ENCODE measurements at places on chromosomes 12 and 14.

DNA sequence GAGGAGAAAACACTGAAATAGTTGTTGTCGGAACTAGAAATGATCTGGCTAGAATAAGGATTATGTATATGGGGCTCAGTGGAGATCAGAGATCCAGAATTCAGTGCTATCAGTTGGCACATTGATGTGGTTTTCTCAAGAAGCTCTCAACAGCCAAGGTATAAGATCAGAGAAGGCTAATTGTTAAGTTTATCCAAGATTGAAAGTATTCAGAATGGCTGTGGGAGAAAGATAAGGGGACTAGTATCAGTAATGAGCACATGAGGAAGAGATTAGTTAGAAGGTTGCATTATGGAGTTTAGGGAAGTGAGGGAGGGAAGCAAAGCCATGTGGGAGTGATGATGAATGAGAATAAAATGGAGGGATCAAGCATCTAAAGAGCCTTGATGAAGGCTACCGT is 128.1 kb upstream of the MIS18BP1 start:
- DNase-seq, result no peak

- DNase-seq, result no peak
These were observed 5.5 kb upstream of the OAS1 start for GRCh38 chr12:112901271-112901670.

GRCh38 chr12:20528208-20528607 is 159.9 kb downstream of the PDE3A start:
- no peak for DNase-seq

DNA sequence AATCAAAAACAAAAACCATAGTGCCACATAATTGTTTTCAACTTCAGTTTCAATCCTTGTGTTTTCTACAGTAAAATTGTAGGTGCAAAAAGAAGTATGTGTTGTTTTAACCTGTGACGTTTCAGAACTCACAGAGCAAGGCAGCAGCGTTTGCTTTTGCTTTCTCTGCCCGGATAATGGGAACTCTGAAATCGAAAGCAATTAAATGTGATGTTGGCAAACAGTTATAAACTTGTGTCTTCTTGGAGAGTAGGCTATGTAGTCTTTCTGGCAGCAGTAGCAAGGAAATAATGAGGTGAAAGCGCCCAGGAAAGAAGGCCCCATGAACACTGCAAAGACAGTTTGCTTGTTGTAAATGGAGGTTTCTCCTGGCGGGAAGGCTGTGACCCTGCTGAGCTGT is 39.1 kb downstream of the FNTB start:
- DNase-seq, result no peak

DNA sequence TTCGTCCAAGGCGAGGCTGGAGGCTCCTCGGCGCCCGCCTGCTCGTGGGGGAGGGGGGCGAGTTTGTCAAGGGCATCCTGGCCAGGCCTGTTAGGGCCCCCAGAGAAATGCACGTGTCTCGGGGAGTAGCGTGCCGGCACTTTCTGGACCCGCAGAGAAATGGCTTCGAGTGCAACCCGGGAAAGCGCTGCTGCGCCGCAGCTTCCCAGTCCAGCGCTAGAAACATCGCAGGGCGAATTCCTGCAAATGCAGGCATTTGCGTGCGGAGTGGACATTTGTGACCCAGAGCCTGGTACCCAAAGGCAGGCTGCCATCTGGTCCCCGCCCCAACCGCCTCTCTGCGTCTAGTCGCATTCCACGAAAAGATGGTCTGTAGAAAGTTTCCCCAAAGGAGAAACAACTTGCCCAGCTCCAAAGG is 756 bp downstream of the LGR5 start:
- DNase-seq, result no peak

GRCh38 chr14:99871771-99872170 is 78.6 kb downstream of the EML1 start:
- no peak for DNase-seq

GRCh38 chr12:20181416-20182180 is 186.7 kb upstream of the PDE3A start:
- no peak for DNase-seq

DNA sequence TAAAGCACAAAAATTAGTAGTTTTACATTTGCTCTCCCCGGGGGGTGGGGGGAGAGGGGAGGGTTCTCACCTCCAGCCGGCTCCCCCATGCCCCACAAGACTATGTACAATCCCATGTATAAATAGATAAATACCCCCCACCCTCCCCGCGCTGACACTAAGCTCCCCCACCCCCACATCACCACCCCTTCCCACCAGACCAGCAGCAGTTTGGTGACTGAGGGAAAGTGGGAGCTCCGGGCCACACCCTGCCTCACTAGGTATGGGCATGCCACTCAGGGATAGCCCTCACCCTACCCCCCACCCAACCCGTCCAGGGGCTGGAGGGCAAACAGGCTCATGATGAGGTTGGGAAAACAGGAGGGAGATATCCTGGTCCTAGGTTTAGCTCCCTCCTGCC is 1.9 kb upstream of the PRKAG1 start:
- DNase-seq, result no peak

DNA sequence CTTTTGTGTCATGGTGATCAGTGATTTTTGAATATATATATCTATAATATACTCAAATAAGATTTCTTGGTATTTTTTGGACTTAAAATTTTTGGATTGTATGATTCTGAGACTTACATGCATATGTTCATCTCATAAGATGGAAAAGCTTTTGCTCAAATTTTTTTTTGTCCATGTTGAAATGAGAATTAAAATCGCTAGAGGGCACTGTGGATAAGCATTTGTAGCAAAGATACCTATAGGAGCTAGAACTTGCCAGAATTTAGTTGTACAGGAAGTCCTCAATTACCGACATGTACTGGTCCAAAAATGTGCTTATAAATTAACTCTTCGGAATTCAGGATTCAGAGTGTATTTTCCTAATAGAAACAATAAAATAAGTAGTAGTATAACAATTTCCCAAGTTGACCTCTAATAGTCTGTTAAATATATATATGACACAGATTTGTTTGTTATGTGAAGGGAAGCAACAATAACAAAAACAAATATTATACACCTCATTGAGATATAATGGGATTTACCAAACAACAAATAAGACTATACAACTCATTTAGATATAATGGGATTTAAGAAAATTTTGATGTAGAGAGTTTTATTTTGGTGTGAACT is 179.6 kb downstream of the TMEM117 start:
- DNase-seq, result no peak

DNA sequence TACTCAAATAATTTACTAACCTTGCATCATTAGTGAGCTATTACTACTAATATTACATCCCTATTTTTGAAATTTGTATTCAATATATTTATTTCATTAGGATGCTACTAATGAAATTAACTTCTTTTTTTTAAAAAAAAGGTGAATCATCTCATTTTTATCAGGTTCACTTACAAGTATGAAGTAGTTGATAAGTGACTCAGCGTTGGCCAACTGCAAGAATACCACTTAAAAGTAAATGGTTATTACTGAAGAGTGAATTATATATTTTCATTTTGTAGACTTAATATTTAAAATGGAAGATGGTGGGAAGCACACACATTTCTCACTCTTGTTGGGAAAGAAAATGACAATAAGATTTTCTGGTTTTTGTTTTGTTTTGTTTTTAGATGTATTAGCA is 19.6 kb downstream of the OR4N2 start:
- no peak for DNase-seq

- no peak for DNase-seq
These were observed 217.0 kb downstream of the SLC25A21 start for GRCh38 chr14:36955376-36955775.

GRCh38 chr12:71981149-71981548 is 42.5 kb downstream of the TPH2 start:
- DNase-seq, result no peak

DNA sequence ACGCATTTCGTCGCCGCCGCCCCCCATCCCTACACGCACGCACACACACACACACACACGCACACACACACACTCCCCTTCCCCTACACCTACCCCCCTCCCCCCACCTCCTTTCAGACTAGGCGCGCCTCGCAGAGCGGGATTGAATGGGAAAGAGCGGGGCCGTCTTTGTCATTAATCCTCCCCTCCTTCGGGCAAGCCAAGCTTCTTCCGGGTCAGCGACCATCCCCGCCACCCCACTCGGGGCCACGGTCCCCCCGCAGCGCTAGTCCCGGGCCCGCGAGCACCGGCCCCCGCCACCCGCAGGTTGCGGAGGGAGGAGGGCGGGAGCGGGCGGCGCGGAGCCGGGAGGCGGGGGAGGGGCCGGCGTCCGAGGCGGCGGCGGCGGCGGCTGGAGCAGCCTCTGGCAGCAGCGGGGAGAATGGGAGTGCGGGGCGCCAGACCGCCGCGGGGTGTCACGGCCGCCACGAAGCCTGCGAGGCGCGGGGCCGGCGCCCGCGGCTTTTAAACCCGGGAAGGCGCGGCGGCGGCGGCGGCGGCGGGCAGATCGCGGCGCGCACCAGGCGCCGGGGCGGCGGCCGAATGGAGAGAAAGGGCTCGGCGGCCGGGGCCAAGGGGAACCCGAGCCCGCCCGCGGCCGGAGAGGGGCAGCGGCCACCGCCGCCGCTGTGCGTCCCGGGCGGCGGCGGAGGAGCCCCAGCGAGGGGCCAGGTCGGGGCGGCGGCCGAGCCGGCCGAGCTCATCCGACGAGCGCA is at the start of gene TTC9:
Gene TTC9, plus strand, starts transcription at position 369 of the 755 bp plus-strand sequence. Its CDS starts 214 bp downstream, at position 583.
- DNase-seq, result peak; percentile 25

DNA sequence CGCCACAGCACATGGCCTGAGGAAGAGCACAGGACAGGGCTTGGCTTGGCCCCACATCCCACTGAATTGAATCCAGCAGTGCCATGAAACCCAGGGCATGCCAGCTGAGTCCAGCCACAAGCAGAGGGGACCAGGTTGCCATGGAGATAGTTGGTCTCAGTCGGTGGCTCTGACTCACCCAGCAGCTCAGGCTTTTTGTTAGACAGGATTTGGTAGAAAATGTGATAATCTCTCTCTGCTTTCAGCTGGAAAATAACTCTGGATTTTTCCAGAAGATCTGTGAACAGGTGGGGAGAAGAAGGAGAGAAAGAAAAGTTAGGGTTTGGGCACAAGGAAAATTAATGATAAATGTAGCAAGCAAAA is 4.8 kb downstream of the MYH7 start:
- DNase-seq, result no peak

- no peak for DNase-seq
These were observed 8.3 kb downstream of the MGAT4C start for GRCh38 chr12:86247871-86248270.

DNA sequence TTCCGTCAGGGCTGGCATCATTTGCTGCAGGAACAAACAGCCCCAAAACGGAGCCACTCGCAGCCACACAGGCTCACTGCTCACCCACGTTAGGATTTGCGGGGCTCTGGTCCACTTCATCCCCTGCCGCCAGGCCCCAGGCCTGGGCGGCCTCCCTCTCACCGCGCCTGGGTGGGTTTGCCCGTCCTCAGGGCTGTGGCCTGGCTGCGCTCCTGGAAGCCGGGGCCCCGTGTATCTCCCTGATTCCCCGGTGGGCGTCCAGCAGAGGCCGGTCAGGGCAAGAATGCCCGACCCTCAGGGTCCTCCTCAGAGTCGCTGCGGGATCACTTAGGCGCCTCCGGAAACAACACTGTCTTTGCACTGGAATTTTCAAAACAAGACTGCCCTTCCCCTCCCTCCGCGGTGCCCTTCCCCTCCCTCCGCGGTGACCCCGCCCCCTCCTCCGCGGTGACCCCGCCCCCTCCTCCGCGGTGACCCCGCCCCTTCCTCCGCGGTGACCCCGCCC is 15.7 kb upstream of the FBRSL1 start:
- no peak for DNase-seq

GRCh38 chr12:73867147-73867546 is 670.5 kb upstream of the ATXN7L3B start:
- no peak for DNase-seq

GRCh38 chr12:105226219-105226618 is 9.8 kb downstream of the APPL2 start:
- no peak for DNase-seq

DNA sequence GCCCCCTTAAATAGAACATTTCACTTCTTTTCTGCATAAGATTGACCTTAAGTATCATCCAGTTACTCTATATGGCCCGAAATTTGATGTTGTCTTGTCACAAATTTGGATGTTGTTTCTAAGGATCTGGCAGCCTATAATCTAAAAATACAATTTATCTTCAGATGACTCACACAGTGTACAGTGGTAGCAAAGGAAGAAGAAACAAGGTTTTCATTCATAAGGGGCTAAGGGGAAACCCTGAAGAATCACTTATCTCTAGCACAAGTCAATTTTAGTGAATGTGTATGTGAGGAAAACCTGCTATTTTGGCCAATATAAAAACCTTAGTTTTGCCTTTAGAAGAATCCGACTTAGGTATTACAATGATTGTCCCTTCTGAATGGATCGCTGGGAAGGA is 606.3 kb upstream of the LRFN5 start:
- no peak for DNase-seq

GRCh38 chr14:96576937-96577336 is 74.8 kb downstream of the PAPOLA start:
- DNase-seq, result no peak

- no peak for DNase-seq
These were observed 66.8 kb downstream of the SRGAP1 start for GRCh38 chr12:63911341-63911740.

DNA sequence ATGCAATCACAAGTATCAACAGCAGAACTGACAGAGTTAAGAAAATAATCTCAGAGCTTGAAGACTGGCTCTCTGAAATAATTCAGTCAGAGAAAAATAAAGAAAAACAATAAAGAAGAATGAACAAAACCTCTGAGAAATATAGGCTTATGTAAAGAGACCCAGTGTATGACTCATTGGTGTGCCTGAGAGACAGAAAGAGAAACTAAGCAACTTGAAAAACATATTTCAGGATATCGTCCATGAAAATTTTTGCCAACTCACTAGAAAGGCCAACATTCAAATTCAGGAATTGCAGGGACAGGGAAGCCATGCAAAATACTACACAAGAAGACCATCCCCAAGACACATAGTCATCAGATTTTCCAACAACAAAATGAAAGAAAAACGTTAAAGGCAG is 56.2 kb downstream of the APOBEC1 start:
- DNase-seq, result no peak

DNA sequence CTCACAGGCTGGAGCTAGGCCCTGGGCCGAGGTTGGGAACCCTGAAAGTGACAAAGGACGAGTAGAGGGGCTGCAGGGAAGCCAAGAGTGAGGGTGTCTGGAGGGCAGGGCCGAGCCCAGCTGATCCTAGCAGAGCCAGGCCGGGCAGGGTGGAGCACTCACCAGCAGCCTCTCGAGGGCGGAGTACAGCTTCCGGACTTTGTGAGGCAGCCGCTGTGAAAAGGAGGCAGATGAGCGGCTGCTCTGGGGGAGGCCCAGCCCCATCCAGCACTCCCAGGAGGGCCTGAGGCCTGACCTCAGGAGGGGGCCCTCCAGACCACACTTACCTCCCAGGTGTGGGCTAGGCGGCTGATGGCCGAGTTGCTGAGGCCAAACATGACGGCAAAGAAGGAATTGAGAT is 14.7 kb upstream of the ENDOU start:
- no peak for DNase-seq

DNA sequence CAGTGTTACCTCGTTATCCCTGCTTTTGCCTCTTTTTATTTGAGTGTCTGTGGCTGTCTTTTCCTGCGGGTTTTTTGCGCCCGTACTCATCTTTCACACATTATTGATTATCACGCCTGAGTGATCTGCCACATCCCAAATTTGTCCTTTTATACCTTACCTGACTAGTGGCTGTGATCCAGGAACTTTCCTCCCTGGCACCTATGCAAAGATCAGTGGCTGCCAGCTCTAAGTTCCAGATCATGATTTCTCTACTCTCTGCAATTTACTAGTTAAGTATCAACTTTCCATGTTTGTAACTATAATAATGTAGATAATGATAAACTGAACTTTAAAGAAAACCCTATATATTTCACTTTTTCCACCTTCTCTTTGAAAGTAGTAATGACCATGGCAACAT is 36.9 kb downstream of the PLEKHA5 start:
- no peak for DNase-seq

- DNase-seq, result no peak
These were observed 66.1 kb downstream of the SIX6 start for GRCh38 chr14:60575008-60575407.
